Germinal center (tissue), 1 donor: ENCODE measurements at places on chromosomes 5 and 9.

GRCh38 chr5:140338336-140338735 lies 8.1 kb downstream of the HBEGF start:
- no peak for DNase-seq

GRCh38 chr5:31981361-31981945 lies 192.7 kb downstream of the GOLPH3 start:
- no peak for DNase-seq

- no peak for DNase-seq
Observed at GRCh38 chr5:149151717-149152116, 10.4 kb downstream of the ABLIM3 start.

GRCh38 chr9:129759319-129759718 lies 6.5 kb upstream of the PTGES start:
- DNase-seq, result no peak

DNA sequence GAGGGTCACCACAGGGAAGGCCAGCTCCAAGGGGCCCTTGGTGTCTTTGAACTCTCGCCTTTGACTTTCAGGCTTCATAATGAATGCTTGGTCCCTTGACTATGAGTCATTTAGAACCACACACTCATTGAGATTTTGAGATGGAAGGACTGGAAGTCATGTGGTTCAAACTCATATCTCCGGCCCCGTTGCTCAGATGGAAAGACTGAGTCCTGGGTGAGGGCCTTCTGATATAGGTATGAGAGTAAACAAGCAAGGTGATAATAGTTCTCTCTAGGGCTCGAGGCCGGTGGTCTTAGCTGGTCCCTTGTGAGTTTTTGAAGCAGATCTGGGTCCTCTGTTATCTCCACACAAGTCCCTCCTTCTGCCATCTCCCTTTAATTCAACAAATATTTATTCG lies 210.6 kb downstream of the PAX5 start:
- no peak for DNase-seq

GRCh38 chr9:35906923-35907699 lies 1.1 kb downstream of the HRCT1 start:
- no peak for DNase-seq

- no peak for DNase-seq
Observed at GRCh38 chr5:55338092-55338613, 30.4 kb downstream of the MTREX start.

DNA sequence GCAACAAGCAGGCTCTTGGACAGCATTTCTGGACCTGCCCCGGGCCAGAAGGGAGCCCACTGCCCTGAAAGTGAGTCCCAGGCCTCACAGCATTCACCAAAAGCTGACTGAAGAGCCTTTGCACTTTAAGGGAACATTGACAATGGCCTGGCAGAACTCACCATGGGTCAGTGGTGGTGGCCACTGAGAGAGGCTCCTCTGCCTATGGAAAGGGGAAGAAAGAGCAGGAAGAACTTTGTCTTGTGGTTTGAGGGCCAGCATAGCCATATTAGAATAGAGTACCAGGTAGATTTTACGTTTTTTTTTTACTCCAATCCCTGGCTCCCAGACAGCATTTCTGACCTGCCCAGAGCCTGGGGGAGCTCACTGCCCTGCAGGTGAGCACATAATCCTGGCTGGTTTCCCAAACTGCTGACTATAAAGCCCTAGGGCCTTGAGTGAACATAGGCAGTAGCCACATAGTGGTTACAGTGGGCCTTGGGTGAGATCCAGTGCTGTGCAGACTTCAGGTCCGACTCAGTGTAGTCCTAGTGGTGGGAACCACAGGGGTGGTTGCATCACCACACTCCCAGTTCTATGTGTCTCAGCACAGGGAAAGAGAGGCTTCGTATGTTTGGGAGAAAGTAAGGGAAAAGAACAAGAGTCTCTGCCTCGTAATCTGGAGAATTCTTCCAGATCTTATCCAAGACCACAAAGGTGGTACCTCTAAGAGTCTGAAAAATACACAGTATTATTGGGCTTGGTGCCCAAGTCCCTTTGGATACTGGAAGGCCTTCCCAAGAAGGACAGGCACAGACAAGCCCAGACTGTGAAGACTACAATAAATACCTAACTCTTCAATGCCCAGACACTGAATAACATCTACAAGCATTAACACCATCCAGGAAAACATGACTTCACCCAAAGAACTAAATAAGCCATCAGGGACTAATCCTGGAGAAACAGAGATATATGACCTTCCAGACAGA lies 89.5 kb downstream of the TSSK1B start:
- no peak for DNase-seq

GRCh38 chr9:18423791-18424531 lies 50.0 kb upstream of the ADAMTSL1 start:
- DNase-seq, result no peak

- DNase-seq, result no peak
Observed at GRCh38 chr9:135677641-135678168, 14.6 kb downstream of the LCN9 start.

DNA sequence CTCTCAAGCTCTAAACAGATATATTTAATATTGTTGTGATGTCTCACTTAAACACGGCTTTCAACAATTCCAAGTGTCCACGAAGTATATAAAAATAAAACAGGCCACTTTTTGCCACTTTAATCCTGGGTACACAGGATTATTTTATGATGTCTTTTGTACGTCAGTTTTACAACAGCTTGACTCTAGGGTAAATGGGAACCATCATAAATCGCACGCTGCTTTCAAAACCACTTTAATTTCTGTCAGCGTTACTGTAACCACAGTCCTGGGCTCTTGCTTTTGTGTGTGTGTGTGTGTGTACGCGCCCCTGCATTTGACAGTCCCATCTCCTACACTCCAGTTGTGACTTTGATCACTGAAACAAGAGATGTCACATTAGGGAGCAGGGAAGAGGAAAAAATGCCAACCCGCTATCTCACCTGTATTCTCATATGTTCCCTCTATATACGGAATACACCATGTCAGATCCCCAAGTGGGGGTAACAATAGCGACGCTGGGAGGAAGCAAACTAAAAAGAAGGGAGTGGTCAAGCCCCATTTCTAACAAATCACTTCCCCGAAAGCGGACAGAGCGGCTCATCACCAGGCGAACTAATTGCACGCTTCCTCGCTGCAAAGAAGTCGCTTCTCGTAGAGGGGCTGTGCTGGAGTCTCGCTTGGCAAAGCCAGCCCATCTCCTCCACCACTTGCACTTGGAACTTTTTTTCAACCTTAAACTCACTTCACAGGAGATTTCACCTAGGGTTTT lies 1.2 kb downstream of the BNC2 start:
- DNase-seq, result no peak

DNA sequence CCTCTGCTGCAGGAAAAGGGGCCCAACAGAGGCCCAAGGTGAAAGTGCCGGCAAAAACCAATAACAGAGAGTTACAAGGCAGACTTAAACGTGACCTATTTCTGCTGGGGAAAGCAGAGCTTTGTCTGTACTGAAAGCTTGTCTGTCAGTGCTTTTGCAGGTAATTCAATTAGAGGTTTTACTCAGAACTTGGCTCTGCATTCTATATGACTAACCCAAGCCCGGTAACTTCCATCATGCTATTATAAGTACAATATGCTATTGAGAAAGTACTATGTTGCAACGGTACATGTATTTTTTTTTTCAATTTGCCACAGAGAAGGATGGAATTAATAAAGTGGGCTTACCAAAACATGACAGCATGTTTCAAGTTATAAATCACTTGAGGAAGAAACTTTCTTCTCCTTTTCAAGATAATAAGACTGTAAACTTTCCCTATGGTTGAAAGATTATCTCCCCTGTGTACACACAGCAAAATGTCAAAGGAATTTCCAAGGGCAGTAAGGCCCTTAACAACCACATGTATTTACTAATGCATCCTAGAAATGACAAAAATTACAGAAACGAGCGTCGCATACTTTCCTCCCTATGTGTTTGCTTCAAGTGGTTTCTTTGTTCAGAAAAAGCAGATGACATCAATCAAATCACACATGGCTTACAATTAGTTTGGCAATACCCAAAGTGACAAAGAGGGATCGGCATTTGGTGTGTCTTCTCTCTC lies 282.4 kb downstream of the EFNA5 start:
- no peak for DNase-seq

GRCh38 chr5:37619353-37619752 lies 220.5 kb downstream of the GDNF start:
- no peak for DNase-seq
